ENCODE measurements at places on chromosomes 4 and X. TPM values are rescaled to one million over a fixed set of nuclear protein-coding genes. Genes with fewer than 3 reads are reported as not detected.

SATL1 gene
- total RNA-seq: not detected

PPP4R3C gene
- not detected for total RNA-seq

TCEAL1 gene
- 15.1 TPM for total RNA-seq

RAB39B gene
- 0.85 TPM for total RNA-seq

PAGE1 gene
- total RNA-seq: not detected

CUL4B gene
- total RNA-seq: 20.5 TPM

FOXR2 gene
- total RNA-seq: not detected
